ENCODE measurements at places on chromosomes 13 and 19. TPM values are rescaled to one million over a fixed set of nuclear protein-coding genes. Genes with fewer than 3 reads are reported as not detected.

The CKAP2 gene
- 31.7 TPM for total RNA-seq

The ZNF234 gene
- total RNA-seq = 17.2 TPM

The KIR2DL1 gene
- total RNA-seq = not detected

The VSTM2B gene
- total RNA-seq = not detected

The BABAM1 gene
- total RNA-seq = 78.1 TPM

The ATXN8OS gene
- not detected for total RNA-seq

The LYL1 gene
- 5.0 TPM for total RNA-seq

The SRRM5 gene
- 0.05 TPM for total RNA-seq

The SERTAD3 gene
- total RNA-seq = 20.2 TPM

All from smooth muscle cell of the umbilical artery (primary cell).